Dermis microvascular lymphatic vessel endothelial cell (primary cell): ENCODE measurements at places on chromosomes 12 and 14.

DNA sequence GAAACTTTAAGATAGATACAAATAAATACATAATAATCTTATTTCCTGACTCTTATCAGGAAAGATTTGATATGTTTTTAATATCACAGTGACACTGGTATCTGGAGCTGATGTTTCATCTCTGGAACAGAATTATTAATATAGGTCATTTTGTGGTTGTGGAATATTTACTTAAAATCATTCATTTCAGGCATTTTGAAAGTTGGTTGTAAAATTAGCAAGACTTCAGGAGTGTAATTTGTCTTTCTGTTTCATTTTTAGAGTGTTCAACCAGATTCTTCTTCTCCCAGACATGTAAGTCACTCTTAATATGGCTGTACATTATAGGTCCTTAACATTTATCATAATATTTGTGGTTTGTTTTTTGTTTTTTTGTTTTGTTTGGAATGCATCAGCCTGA lies 115.7 kb downstream of the PCNX1 start:
- DNase-seq = no peak

DNA sequence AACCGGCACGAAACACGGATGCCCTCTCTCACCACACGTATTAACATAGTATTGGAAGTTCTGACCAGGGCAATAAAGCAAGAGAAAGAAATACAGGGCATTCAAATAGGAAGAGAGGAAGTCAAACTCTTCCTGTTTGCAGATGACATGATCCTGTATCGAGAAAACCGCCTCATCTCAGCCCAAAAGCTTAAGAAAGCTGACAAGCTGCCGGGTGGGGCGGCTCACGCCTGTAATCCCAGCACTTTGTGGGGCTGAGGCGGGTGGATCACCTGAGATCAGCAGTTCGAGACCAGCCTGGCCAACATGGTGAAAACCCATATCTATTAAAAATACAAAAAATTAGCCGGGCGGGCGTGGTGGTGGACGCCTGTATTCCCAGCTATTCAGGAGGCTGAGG lies 17.7 kb downstream of the OR6S1 start:
- DNase-seq = no peak

DNA sequence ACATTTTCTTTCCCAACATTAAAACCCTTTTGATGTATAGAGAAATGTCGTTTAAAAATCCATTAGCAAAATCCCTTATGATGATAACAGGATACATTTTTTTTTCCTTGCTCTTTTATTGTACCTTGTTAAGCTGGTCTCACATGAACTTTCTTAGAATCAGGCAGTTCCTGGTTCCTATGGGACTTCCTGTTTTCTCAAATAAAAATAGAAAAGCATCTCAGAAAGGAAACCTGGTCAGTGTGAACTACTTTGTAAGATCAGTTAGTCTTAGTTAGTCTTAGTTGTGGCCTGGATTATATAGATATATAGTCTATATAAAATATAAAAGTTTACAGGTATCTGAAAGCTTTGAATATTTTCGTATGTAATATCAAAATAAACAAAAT lies 40.3 kb downstream of the LEMD3 start:
- peak; percentile 85 for DNase-seq

GRCh38 chr14:65731933-65732506 lies 319.5 kb downstream of the FUT8 start:
- DNase-seq = no peak

DNA sequence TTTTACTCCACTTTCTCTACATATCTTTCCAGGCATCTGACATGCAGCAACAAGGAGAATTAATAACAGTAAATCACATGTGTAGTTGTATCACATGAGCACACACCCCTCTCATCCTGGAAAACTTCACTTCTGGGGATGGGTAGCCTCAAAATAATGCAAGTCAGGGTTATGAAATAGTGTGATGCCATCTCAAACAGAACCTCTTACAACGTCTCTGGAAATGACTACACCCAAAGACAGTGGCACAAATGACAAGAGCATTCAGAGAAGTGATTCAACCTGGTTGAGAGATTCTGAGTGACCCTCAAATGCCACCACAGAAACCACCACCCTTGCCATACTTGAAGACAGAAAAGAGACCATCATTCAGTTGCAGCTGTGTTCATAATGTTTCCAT lies 2.8 kb downstream of the DIO2 start:
- DNase-seq = no peak

GRCh38 chr14:38238332-38238731 lies 17.6 kb downstream of the CLEC14A start:
- no peak for DNase-seq

- peak; percentile 0 for DNase-seq
These were observed 147.4 kb downstream of the RASSF9 start for GRCh38 chr12:85688837-85689236.

DNA sequence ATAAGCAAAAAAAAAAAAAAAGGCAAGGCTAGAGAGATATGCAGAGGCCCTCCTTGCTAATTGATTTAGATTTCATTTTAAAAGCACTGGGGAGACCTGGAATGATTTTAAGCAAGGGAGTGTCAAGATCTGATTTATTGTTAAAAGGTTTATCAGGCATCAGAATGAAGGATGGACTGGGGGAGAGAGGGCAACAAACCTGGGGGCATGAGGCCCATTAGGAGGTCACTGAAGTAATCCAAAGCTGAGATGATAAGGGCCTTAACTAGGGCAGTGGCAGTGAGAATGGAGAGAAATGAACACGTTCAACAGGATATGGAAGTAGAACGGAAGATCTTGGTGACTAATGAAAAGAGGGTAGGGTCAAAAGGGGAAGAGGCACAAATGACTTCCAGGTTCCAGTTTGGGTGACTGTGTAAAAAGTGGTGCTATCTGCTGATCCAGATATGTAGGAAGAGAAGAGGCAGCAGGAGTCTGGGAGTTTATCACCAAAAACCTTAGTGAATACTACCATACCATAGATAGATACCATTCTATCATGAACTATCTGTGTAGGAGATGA lies 24.0 kb downstream of the KITLG start:
- no peak for DNase-seq

- no peak for DNase-seq
These were observed 255.0 kb upstream of the NPAS3 start for GRCh38 chr14:32683679-32684078.

DNA sequence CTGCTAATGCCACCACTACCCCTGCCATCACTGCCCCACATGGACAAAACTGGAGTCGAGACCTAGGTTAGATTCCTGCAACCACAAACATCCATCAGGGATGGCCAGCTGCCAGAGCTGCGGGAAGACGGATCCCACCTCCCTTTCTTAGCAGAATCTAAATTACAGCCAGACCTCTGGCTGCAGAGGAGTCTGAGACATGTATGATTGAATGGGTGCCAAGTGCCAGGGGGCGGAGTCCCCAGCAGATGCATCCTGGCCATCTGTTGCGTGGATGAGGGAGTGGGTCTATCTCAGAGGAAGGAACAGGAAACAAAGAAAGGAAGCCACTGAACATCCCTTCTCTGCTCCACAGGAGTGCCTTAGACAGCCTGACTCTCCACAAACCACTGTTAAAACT lies 7.1 kb upstream of the OAS2 start:
- peak; percentile 68 for DNase-seq

DNA sequence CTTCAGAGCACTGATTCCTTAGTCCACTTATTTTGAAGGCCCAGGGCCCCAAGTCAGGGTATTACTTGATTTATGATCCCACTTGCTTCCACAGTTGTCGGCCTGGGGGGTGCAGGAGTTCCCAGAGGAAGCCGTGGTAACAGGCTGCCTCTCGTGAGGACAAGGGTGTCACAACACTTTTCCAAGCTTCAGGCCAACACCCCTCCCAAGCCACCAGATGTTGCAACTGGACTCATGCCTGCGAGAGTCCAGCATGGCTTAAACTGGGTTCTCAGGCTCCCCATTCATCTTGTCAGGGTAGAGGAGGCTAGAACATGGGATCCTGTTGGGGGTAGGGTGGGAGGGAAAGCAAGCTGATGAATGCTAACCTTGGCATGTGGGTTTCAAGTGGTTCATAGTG lies 56.1 kb downstream of the BMP4 start:
- DNase-seq = no peak
